NCI-H2171 (cell line): ENCODE measurements at places on chromosomes 4 and X.
A peak's percentile ranks its signal among the peaks of the same experiment; 100 is the strongest.

DNA sequence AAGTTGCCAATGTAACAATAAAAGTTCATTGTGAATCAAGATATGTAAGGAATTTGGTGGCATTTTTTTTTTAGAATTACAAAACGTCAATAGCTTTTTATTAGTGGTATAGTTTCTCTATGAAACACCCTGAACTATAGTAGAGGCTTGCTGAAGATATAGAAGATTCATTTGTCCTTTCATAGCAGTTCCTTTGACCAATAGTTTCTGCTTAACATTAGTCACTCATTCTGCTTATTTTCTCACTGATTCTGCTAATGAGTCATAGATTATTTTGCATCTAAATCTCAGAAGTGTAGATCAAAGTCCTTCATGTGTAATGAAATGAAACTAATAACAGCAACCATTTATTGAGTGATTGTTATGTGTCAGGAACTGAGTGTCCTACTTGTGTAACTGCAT is 205.0 kb upstream of the TET2 start:
- no peak for DNase-seq

DNA sequence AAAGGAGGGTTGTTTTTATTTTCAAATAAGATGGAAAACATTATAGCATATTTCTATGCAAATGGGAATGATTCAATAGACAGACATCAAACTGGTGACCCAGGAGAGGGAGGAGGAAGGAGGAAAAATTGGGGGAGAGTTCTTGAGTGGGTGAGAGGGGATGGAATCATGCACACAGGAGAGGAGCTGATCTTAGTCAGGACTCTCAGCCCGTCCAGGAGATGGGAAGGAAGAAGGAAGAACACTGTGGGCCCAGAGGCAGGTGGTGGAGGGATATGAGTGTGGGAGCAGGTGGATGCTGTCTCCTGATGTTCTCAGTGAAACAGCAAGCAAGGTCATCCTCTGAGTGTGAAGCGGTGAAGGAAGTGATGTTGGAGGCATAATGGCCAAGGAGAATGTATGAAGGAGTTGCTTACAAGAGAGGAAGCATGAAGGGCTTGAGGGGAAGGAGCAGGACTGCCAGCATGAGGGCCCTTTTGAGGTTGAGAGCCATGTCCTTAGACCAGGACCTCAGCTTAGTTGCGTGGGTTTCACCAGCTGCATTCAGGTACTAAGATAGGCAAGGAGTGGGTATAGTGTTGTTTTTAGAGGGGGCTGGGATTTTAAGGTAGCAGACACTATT is 161.7 kb upstream of the NAP1L5 start:
- DNase-seq: no peak

- DNase-seq: no peak
Observed at GRCh38 chr4:7217474-7218321, 25.4 kb downstream of the SORCS2 start.

DNA sequence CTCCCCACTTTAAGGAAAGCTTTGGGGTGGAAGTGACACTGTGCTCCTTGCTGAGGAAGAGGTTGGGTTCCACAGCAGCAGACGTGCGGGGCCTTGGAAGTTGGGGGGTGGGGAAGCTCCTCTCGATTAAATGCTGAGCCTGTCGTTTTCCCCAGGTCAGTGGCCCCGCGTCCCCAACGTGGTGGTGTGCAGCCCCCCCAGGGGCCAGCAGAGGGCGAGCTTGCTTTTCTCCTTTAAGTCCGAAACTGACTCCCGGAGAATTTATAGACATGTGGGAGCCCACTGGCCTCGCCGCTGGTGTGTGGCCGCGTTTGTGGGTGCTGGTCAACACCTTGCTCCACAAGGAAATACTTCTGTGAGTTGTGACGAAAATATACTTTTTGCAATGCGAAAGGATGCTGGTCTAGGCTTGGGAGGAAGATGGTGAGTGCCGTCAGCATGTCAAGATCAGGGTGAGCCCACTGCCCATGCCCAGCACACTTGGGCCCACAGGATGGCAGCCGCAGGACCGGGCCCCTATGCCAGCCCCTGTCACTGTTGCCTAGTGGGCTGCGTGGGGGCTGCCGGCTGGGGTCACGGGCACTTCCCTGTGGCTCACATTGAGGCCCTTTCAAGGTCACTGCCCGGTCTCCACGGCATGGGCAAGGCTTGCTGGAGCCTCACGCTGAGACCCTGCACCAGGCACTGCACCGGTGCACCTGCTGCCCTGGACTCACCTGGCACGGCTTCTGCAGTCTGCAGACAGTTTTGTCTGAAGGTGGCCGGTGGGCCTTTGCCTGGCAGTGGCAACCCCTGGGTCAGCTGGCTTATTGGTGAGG is 9.4 kb downstream of the UVSSA start:
- no peak for DNase-seq

- DNase-seq: no peak
Observed at GRCh38 chr4:73917081-73917501, 47.9 kb downstream of the CXCL1 start.

- no peak for DNase-seq
Observed at GRCh38 chr4:44002368-44002767, 446.2 kb downstream of the KCTD8 start.

GRCh38 chr4:54909961-54910360 is 215.4 kb downstream of the KDR start:
- DNase-seq: no peak

DNA sequence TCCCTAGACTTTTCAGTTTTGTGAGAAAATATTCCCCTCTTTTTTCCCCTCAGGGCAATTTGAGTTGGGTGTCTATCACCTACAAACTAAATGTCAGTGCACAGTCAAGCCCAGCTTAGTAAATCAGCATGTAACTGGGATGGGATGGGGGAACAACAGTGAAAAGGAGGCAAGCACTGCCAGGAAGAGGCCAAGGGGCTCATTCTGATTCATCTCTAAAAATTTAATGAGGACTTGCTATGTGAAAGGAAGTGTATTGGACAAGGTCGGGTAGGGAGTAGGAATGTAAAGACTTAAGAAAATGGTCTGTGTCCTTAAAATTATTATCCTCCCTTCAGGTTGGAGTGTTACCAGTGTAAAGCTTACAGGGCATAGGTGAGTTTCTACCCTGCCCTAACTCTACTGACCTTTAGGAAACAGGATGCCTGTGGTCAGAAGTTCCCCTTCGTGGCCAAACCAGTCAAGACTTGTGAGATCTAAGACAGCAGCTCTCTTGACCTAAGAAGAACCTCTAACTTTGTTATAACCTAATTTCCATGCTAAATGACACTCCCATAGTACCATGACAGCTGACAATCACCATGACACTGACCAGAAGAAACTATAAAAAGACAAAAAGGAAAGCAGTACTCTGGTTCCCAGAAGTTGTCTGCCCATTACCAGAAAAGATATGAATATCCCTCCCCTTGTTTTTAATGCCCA is 194.4 kb upstream of the LDB2 start:
- DNase-seq: no peak

GRCh38 chr4:81204571-81204970 is 10.5 kb downstream of the PRKG2 start:
- no peak for DNase-seq

- no peak for DNase-seq
Observed at GRCh38 chrX:10254739-10255138, 98.0 kb downstream of the CLCN4 start.

DNA sequence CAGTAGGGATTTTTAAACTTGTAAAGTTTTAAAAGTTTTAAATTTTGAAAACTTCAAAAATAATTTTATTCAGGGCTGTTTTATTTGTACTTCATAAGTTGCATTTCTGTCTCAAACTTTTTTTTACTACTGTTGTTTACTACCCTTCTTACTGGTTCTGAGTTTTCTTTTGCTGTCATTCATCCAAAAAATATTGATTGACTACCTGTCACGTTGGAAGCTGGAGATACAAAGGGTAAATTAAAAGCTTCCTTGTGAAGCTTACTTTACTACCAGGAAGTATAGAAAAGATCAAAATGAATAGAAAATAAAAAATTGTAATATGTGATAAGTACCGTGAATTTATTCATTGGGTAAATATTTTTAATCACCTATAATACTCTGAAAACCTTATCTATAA is 49.4 kb upstream of the MCUB start:
- DNase-seq: no peak

DNA sequence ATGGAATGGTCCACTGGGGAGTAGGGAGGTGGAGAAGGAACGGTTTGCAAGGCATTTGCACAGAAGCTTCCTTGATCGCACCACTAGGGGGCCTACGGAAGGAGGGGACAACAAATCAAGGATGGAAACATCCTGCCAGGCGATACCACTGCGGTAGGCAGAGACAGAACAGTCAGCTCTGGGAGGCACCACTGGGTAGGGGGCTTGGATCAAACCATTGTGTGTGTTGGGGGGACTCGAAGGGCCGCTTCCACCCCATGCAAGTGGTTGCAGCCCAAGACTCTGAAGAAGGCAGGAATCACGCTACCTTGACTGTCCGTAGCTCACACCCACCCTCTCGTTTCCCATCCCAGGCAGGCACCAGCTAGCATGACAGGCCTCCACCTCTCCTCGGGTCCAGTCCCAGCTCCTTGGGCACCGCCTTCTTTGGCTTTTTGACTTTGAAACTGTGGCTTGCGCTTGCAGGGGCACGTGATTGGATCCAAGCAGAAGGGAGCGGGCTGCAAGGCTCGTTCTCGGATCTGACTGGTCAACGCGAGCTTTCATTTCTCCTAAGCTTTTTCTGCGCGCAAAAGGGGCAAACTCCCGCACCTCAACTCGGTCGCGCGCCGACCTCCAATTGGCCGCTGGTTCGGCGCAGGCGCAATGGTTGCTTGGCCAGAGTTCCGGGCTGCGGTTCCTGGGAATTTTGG is 28.4 kb downstream of the GAGE1 start:
- DNase-seq: no peak

GRCh38 chrX:41382714-41383645 is 49.0 kb downstream of the DDX3X start:
- peak; percentile 8 for DNase-seq

- no peak for DNase-seq
Observed at GRCh38 chr4:126209147-126209546, 894.4 kb downstream of the FAT4 start.

DNA sequence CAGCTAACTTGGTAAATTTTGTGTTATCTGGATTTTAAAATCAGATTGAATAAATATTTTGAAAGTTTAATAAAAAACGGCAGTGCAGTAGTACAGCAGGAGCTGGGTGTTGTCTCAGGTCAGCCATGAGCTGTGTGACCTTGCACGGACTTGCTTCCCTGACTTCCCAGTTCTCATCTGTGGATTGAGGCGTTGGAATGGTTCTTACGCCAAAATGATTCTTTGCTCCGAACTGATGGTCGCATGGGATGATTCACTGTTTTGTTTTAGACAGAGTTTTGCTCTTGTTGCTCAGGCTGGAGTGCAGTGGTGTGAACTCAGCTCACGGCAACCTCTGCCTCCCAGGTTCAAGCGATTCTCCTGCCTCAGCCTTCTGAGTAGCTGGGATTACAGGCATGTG is 45.0 kb downstream of the RGS12 start:
- DNase-seq: no peak

GRCh38 chr4:118400356-118400755 is 47.6 kb upstream of the PRSS12 start:
- no peak for DNase-seq

GRCh38 chr4:534576-535151 is 35.7 kb downstream of the PIGG start:
- no peak for DNase-seq

DNA sequence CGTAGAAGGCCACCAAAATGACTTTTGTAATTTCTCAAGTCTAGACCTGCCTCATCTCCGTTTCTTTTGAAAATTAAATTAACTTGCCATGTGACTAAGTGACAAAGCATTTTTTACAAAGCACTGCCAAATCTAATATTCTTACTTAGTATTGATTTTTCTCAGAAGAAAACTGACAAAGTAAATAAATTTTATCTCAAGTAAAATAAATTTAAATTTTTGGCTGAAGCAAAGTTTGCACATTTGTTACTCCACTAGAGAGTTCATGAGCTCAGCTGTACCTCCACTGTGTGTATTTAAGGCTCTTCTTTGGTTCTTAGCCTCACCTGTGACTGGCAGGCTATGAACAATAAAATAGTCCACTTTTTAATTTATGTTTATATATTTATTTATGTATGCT is 441.1 kb upstream of the PCDH10 start:
- no peak for DNase-seq

DNA sequence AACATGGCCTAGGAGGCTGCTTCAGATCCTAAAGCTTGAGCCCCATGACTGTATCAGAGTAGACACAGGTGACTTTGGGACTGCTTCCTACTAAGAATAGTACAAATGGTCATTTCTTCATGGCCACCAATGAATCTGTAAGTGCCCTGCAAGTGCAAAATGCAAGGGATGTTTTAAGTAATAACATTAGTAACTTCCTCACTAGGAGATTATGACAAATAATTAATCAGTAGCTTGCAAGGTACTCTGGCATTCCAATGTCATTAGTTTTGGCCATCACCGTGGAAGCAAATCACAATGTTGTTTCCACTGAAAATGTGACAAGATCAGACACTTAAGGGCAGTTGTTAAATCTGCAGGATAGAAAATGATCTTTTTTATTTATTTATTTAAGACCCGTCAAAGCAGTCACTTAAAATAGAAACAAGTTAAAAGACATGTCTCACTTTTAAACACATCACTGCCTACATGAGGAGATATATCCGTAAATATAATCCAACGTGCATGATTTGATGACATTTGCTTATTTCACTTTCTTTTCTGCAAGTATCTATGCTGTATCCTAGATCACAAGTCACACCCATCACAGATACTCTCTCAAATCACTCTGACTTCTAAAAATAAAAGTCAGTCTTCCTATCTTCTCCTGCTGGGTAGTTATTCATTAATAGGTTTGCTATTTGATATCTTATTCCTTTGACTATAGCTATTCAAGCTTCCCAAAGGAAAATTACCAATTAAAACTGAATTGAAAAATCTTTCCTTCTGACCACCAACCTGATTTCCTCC is 400.6 kb downstream of the IL15 start:
- no peak for DNase-seq

DNA sequence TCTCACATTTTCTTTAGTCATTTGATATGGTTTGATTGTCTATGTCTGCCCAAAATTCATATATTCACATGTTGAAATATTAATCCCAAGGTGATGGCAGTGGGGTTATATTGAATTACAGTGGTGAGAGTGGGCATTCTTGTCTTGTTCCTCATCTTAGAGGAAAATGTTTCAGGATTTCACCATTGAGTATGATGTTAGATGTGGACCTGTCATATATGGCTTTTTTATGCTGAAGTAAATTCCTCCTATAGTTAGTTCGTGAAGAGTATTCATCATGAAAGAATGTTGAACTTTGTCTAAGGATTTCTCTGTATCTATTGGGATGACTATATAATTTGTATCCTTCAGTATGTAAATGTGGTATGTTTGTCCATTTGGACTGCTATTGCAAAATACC is 512.3 kb upstream of the EPHA5 start:
- DNase-seq: no peak

DNA sequence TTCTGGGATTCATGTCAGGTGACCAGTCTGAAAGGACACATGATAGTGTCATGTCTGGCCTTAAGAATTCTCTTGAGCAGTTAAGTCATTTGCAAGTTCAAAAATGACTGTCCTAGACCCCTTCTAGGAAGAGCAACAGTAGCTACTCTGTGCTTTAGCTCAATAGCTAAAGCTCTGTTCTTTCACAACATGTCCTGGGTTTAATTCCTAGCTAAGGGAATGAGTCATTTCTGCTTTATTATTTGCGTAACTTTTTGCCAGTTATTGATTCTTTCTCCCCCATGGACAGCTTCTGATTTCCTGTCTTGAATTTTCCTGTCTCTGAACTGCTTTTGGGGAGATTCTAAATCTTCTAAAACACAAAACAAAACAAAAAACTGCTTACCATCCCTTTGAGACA is 1055.8 kb upstream of the DIAPH2 start:
- no peak for DNase-seq

- DNase-seq: no peak
Observed at GRCh38 chr4:55157559-55158277, 32.3 kb upstream of the KDR start.

GRCh38 chr4:27217261-27217769 is 356.7 kb downstream of the STIM2 start:
- no peak for DNase-seq
